Cardiac muscle cell (in vitro differentiated cells and primary cell): ENCODE measurements at places on chromosomes 3 and 15. TPM values are rescaled to one million over a fixed set of nuclear protein-coding genes. Genes with fewer than 3 reads are reported as not detected.

GRCh38 chr15:99981839-99982658 lies 248.8 kb upstream of the LYSMD4 start:
- H3K27me3 ChIP-seq = no peaks in the 10 kb centered on the region
- H3K4me1 ChIP-seq = peaks cover 11% of the 10 kb centered on the region
- H3K27ac ChIP-seq = no peak overlapping the region
- H3K4me3 ChIP-seq = no peak overlapping the region
- no peak for DNase-seq

- DNase-seq = peak; percentile 23
- no peak overlapping the region for H3K4me3 ChIP-seq
- peaks cover 8% of the 10 kb centered on the region for H3K4me1 ChIP-seq
- H3K36me3 ChIP-seq = no peaks in the 10 kb centered on the region
- no peaks in the 10 kb centered on the region for H3K27me3 ChIP-seq
These were observed 52.2 kb upstream of the FAM98B start for GRCh38 chr15:38401701-38402100.

DNA sequence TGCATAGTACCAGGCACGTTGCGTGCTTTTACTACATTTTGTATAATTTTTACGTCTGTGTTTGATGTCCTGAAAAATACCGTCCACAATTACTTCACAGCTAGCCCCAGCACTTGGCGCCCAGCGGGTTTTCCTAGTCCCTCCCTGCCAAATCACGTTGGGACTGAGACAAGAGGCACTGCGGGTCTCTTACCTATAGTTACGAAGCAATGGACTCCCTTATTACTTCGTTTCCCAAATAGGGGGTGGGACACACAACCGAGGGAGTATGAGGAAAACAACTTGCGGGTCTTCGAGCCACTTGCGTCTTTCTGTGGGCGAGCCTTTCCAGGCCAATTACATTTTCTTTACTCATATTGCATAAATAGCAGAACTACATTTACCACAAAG lies 620 bp upstream of the CMSS1 start:
- H3K27ac ChIP-seq = peak overlapping the region; percentile 88
- no peak for DNase-seq
- no peaks in the 10 kb centered on the region for H3K4me1 ChIP-seq
- H3K4me3 ChIP-seq = peak overlapping the region; percentile 47
- no peaks in the 10 kb centered on the region for H3K36me3 ChIP-seq
- no peaks in the 10 kb centered on the region for H3K27me3 ChIP-seq

DNA sequence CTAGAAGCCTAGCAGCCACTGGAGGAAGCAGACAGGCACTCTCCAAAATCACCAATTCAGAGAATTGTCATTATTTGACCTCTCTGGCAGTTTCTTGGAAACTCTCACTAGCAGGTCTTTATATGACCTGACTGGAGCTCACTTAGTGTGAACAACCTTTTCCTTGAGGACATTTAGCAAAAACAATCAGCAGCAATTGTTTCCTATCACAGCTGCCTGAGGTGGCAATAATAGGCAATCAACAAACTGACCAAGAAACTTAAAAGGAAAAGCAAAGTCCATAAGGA lies 162.4 kb upstream of the STT3B start:
- H3K27me3 ChIP-seq = no peaks in the 10 kb centered on the region
- DNase-seq = no peak
- no peaks in the 10 kb centered on the region for H3K36me3 ChIP-seq
- H3K4me3 ChIP-seq = no peak overlapping the region
- no peak overlapping the region for H3K27ac ChIP-seq
- no peaks in the 10 kb centered on the region for H3K4me1 ChIP-seq

GRCh38 chr3:104547031-104547430 lies 819.7 kb upstream of the ALCAM start:
- no peaks in the 10 kb centered on the region for H3K36me3 ChIP-seq
- DNase-seq = no peak
- no peaks in the 10 kb centered on the region for H3K27me3 ChIP-seq
- H3K4me1 ChIP-seq = no peaks in the 10 kb centered on the region
- no peak overlapping the region for H3K4me3 ChIP-seq
- H3K27ac ChIP-seq = no peak overlapping the region

CHSY1 gene
- total RNA-seq = 28.0 and 30.3 TPM in 2 replicates

ITPKA gene
- 6.0 and 6.9 TPM in 2 replicates for total RNA-seq

KCNMB3 gene
- 0.46 and 2.7 TPM in 2 replicates for total RNA-seq
